Stimulated activated CD4-positive, alpha-beta T cell treated with anti-CD3 and anti-CD28 coated beads, TNF-alpha, amount 100 ng/mL, for 4 hours (primary cell): ENCODE measurements at places on chromosomes 7 and 10.

- no peak for DNase-seq
Measured at GRCh38 chr7:6294839-6295238, 22.4 kb upstream of the CYTH3 start.

- DNase-seq, result no peak
Measured at GRCh38 chr10:116121640-116122525, 151.1 kb downstream of the GFRA1 start.

- DNase-seq, result no peak
Measured at GRCh38 chr7:147276783-147277370, 1160.3 kb downstream of the CNTNAP2 start.

- no peak for DNase-seq
Measured at GRCh38 chr7:106175507-106175906, 63.4 kb upstream of the SYPL1 start.

DNA sequence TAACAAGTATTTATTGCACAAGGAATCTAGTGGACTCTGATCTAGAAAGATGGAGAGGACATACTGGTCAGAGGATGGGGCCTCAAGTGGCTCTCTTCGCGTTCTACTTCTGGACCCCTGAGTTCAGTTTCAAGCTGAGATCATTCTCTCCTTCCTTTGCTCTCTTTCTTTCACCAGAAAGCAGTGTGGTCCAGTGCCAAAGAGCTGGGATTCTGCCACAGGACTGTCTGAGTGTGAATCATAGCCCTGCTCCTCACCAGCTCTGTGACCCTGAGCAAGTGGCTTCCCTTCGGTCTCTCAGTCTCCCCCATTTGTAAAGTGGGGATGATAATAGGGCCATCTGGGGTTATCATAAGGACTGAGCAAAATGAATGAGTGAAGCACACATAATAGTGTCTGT, 715.2 kb downstream of the SUGCT start:
- no peak for DNase-seq

DNA sequence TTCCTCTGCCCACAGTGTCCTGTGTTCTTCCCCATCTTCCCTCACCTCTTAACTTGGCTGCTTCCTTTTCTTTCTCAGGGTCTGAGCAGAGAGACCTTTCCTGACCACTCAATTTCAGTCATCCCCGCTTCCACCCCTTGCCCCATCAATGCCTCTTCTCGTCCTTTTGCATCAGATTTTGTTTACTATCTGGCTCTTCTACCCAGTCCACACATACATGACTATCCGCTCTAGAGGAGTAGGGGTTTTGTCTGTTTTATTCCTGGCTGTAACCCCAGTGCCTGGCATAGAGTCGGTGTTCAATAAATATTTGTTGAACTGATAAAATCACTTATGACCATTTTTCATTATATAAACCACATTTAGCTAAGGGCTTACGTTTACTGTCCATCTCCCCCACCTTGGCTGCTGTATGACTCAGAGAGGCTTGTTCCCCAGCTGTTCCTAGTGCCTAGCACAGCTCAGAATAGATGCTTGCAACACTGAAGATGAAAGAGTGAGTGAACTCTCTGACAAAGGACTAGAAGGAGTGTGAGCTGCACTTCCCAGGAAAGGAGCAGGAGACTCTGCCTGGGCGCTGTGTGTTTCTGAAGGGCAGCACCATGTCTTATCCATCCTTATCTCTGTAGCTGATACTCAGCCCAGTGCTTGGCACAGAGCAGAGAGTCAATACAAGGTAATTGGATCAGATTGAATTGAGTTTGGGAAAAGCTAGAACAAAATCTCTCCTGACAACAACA, 21.9 kb downstream of the ARID5B start:
- DNase-seq, result no peak

- no peak for DNase-seq
Measured at GRCh38 chr10:62887642-62888041, 71.5 kb upstream of the EGR2 start.

- DNase-seq, result no peak
Measured at GRCh38 chr10:127153181-127153580, 43.2 kb downstream of the INSYN2A start.

DNA sequence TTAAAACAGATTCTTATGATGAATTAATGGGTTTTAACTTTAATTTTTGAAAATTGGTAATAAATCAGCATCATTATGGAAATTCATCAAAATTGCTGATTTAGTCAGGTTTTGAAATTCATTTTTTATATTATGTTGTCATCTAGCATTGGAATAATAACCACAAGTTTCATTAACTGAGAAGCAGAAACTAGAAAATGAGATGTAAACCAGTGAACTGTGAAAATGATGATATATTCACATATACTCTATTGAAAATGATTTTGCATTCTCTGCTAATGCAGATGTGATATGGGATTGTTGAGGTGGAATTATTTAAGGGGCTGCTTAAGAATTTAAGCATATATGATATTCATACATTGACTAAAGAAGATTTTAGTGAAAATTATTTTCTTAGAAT, 316.1 kb upstream of the FZD1 start:
- DNase-seq, result no peak

DNA sequence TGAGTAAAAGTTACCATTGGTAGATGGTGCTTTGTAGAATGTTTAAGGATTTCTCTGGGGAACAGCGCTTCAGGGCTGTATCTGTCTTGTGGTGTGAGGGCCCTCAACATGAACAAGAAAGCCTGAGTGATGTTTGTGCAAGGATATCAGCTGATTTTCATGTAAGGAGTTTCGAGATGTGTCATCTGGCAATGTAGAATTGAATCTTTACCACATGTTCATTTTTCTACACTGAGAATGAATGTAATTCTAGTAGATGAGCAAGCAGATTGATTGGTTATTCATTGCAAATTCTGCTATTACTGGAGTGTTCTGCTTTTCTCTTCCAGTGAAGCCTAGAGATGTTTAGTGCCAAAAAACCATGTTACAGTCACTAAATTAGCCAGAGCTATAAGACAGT, 87.7 kb downstream of the ST7 start:
- DNase-seq, result no peak
